Activated T-cell treated with anti-CD3 and anti-CD28 coated beads, Interleukin-2, amount 50 U/mL, for 72 hours (primary cell): ENCODE measurements at places on chromosomes 1 and 21.

GRCh38 chr1:114152508-114153260 lies 985 bp downstream of the SYT6 start:
- peak; percentile 38 for DNase-seq

- no peak for DNase-seq
These were observed 42.4 kb upstream of the CLDN14 start for GRCh38 chr21:36522219-36522808.

GRCh38 chr1:221683681-221684080 lies 58.2 kb downstream of the DUSP10 start:
- DNase-seq: no peak

DNA sequence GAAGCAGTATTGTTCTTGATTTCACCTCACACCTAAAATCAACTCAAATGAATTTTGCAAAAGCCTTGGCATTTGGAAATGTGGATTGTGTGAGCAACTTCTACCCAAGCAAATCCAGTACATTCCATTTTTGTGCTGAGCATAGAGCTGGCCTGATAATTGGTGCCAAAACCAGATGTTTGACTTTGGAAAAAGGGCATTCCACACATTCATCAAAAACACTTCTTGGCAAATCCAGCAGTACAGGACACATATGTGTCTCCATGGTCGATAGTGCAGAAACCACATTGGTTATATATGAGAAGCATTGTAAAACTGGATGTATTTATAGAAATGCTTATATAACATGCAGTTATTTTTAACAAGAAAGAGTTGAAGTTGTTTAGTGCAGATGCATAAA lies 210.4 kb downstream of the KCNK2 start:
- DNase-seq: no peak

DNA sequence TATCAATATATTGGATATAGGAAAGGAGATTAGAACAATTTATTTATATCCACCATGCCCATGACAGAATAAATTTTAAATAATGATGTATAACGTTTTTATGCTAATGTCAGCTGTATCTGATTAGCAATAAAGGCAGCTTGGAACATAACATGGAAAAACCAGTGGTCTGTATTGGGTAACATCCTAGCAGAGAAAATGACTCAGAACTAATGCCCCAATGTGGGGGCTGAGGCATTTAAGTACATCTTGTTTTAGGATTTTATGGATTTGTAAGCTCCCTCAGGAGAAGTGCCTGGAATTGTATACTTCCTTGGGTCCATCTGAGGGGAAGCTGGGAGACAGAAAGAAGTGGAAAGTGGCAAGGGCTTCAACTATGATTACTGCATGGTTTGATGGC lies 82.3 kb downstream of the HMCN1 start:
- no peak for DNase-seq
